Right atrium auricular region (tissue), 2 donors: ENCODE measurements at places on chromosomes 4 and X. TPM values are rescaled to one million over a fixed set of nuclear protein-coding genes. Genes with fewer than 3 reads are reported as not detected.

EVC gene
- total RNA-seq, result 8.6 TPM

AREG gene
- total RNA-seq, result 26.6 TPM

DNA sequence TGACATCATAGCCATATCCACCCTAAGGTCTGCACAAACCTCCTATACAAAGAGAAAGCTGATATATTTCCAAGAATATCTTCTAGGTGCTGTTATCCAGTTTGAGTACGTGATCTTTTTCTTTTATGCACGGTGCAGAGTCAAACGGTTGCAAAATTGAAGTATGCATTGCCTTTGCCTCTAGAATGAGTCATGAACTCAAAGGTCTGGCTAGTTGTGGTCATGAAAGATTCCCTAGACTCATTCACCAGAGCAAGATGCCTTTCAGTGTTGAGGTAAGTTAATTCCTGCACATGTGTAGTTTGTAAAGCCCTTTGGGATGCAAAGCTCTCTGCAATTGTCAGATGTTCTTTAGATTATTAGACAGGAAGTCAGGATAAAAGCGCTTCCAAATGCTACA lies 704.4 kb downstream of the PCDH19 start:
- DNase-seq, result no peak

MAP3K15 gene
- total RNA-seq, result not detected

F8A2 gene
- not detected for total RNA-seq

CFP gene
- total RNA-seq, result 6.3 TPM

DMD gene
- total RNA-seq, result 111 TPM

DNA sequence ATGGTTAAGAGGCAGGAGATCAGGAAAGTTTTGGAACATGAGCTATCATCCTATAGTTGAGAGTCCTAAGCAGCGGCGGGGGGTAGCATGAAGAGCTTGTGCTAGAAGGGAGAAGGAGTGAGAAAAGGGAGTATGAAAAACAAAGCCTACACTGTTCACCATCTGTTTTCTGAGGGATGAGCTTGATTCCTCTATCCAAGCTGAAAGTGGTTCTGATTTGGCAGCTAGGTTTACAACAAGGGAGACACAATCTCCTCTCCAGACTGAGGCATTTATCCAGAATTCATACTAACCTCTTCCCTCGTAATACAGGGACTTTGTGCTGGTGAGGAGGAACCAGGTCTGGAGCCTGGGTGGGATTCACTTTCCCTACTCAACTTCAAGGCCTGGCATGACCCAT lies 23.5 kb downstream of the TSC22D3 start:
- DNase-seq, result no peak

DNA sequence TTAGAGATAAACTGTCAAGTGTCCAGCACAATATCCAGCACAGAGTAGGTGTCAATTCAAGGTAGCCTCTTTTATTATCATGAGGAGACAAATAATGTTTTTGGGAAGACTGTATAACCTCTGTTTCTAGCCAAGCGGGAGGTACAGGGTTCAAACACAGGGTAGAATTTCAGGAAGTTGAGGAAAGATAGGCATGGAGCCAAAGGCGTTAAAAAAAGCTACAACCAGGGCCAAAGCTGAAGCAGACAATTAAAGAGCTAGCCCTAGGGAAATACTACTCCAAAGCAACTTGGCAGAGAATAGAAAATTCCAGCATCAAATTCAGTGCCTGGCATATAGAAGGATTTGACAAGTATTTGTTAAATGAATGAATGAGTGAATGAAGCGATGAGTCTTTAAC lies 40.0 kb upstream of the CASK start:
- DNase-seq, result no peak

GRCh38 chr4:23750125-23750524 lies 139.7 kb downstream of the PPARGC1A start:
- DNase-seq, result no peak
